Osteocyte (in vitro differentiated cells): ENCODE measurements at places on chromosomes 12 and 14.

- DNase-seq: peak; percentile 76
These were observed 9.4 kb upstream of the ZNF740 start for GRCh38 chr12:53170876-53171724.

GRCh38 chr14:52131640-52132320 is 62.9 kb upstream of the NID2 start:
- DNase-seq: peak; percentile 94

DNA sequence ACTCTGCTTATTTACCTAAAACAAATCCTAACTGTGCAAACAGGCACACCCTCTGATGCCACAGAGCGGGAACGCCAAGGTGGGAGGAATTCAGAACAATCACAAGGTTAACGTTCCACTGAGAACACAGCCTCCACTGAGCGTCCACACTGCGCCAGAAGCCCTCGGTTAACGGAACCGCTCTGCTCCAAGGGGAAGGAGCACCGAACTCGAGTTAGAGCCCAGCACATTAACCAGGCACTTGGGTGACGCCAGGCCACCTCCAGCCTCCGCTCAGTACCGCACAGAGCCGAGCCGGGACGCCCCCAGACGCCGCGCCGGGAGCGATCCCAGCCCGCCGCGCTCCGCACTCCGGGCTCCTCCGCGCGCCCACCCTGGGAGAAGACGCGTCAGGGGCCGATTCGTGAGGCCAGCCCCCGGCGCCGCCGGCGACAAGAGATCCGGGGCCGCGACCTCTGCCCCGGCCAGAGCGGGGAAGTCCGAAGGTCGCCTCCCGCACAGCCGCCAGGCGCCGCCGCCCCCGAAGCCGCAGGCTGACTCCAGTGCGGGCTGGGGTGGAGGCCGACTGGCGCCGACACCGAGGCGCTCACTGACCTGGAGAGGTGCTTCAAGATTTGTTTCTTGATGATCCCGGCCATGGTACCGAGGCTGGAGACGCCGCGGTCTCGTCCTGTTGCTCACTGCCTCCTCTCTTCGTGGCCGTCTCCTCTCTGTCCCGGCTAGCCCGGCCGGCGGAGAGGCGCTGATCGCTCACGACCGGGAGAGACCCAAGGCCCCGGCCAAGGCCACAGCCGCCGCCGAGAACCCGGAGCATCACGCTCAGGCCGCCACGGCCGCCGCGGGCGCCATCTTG is 450 bp downstream of the BLTP3B start:
- no peak for DNase-seq

GRCh38 chr12:89351489-89352241 is 636 bp downstream of the DUSP6 start:
- no peak for DNase-seq

GRCh38 chr14:62592877-62593276 is 452.4 kb downstream of the KCNH5 start:
- no peak for DNase-seq

- DNase-seq: no peak
These were observed 269.9 kb downstream of the DUSP6 start for GRCh38 chr12:89082370-89082753.

DNA sequence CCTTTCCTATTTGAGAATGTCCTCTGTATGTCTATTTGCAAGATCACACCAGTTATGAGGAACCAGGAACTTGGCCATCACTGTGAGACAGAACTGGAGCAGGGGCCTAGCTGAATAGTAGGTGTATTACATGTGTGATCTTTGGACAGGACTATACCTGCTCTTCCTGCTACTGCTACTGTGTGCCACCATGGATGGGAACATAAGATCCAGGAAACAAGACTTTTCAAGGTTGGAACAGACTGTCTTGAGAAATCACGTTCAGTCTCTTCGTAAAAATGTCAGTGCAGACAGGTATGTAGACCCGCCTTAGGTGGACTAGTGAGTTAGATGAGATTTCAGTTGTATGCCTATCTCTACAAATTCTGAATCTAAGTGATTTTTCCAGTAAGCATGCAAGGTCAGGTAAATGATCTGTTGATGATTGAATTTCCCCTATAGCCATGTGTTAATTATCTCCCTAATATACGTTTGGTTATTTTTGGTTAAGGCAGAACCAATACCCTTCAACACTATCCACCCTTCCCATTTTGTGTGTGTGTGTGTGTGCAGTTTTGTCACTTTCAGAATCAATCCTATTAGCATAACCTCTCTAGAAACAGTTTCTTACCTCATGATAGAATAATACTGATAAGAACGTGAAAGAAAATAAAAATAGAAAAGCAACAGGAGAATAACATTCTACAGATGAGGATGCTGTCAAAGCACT is 7.1 kb downstream of the A2M start:
- DNase-seq: no peak

- no peak for DNase-seq
These were observed 213.7 kb downstream of the CCDC59 start for GRCh38 chr12:82144505-82144904.

DNA sequence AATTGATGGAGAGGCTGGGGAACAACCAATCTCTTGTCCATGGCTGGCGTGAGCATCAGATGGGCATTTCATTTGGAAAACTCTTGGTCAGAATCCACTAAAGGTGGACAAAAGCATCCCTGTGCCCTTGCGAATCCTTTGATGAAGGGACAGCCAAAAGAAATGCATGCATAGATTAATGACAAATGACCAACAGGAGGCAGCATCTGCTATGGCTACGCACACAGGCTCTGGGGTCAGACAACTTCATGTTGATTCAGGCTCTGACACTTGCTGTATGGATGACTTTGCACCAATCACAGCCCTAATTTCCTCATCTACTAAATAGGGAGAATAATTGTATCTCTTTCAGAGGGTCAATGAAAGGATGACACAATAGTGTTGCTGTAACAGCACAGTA is 117.5 kb downstream of the ASCL4 start:
- DNase-seq: no peak

DNA sequence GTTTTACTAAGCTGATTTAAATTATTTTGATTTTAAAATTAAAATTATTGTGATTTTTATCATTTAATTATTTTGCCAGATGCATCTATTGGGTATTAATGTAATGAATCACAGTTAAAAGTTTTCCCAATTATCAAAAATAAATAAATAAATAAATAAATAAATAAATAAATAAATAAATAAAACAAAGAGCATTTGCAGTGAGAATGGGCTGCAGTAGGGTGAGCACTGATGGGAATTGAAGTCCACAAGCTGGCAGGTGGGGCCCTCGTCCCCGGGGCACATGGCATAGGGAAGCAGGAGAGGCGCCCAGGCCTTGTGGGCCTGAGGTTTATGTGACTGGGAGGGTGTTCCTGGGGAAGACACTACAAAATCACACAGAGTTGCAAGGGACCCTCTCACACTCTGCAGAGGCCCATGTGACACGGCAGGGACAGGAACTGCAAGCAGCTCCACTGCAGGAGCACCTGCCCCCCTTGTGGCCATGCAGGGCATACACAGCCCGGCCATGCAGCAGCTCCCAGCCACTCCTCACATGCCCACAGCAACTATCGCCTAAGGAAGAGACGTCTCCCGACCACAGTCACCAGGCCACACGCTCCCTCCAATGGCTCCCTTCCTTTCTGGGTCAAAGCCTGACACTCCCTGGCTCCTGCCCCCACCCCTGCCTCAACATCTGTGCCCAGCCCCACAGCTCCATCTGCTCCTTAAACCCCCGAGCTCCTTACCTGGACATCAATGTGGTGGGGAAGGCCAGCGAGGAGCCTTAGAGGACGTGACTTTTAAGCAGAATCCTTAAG is 256.3 kb upstream of the SFSWAP start:
- peak; percentile 68 for DNase-seq

GRCh38 chr14:51398898-51399297 is 158.9 kb downstream of the TMX1 start:
- DNase-seq: no peak

DNA sequence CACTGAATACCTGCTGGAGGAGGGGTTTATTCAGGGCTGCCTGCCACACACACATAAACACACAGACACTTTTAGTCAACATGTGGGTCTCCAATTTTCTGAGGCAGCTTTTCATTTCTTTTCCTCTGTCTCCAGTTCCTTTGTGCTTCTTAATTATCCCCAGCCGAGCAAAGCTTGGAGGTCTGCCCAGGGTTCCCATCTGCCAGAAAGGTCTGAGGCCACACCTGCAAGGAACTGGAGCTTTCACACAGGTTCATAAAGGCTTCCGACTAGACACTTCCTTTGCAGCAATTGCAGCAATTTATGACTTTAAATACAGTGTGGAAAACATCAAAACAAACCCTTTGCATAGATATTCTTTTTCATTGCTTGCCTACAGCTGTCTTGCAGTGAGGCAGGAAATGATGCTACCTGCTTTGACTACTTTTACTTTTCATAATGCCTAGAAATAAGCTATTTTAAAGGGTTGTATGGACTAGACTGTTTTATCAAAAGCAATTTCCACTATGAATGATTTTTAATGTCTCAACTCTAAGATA is 1318.9 kb downstream of the AACS start:
- DNase-seq: no peak

DNA sequence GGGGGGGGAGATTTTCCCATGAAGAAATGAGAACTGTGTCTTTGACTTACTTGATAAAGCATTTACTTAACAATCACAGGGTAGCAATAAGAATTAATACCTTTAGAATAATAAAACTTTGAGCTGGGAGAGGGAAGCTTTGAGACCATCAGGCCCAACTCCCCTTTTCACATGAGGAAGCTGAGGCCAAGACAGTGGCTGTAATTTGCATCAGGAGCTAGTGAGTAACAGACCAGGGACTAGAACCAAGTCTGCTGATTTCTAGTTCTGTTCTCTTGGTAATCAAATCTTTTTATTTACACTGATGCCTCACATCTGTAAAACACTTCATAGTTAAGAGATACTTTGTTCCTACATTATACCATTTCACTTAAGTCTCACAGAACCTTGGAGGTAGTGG is 28.7 kb downstream of the TTC8 start:
- DNase-seq: no peak
